ENCODE measurements at places on chromosomes 11 and 22.

GRCh38 chr11:46697723-46698122, 2.7 kb downstream of the ARHGAP1 start:
- DNase-seq: no peak

GRCh38 chr22:27632451-27633295, 168.9 kb downstream of the MN1 start:
- DNase-seq: no peak

GRCh38 chr11:63622323-63622722, 8.1 kb upstream of the PLAAT3 start:
- no peak for DNase-seq

GRCh38 chr11:19511413-19512183, 201.0 kb upstream of the NAV2 start:
- no peak for DNase-seq

Data from fibroblast of skin of back (primary cell).